CD4-positive, alpha-beta memory T cell (primary cell): ENCODE measurements at places on chromosomes 4 and X.

- no peaks in the 10 kb centered on the region for H3K4me1 ChIP-seq
- H3K27ac ChIP-seq: no peak overlapping the region
- no peaks in the 10 kb centered on the region for H3K27me3 ChIP-seq
- DNase-seq: no peak
- no peak overlapping the region for H3K4me3 ChIP-seq
- no peaks in the 10 kb centered on the region for H3K36me3 ChIP-seq
Measured at GRCh38 chr4:107939307-107939706, 8.0 kb downstream of the CYP2U1 start.

DNA sequence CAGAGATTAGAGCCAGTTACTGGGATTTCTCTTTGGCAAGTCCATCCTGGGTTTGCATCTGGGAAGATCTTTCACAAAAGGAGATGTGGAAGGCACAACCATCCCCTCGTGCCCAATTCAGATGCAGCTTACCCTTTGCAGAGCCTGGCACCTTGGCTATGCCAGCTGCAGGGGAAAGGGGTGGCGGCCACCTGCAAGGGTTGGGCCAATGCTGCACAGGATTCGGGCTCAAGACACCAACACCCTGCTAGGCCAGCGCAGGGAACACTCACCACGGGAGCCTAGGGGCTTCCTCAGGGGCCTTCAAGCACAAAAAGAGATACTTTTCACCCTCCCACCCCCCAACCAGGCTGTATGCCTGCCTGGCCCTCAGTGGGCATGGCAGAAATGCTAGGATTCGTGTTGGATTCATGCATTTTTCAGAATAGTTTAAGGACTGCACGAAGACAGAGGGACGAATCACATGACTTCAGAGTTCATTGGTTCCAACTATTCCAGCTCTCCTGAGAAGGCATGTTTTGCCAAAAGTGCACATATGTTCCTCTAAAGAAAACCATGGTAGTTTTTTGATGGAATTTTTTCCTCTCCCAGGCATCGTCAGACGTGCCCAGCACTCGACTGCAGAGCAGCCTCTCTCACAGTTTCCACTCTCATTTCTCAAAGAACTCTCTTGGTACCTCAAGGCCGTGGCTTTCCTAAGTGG lies 94.4 kb downstream of the PHKA2 start:
- H3K27ac ChIP-seq: no peak overlapping the region
- H3K4me1 ChIP-seq: peaks cover 14% of the 10 kb centered on the region
- no peak overlapping the region for H3K4me3 ChIP-seq
- no peaks in the 10 kb centered on the region for H3K36me3 ChIP-seq
- no peak for DNase-seq

DNA sequence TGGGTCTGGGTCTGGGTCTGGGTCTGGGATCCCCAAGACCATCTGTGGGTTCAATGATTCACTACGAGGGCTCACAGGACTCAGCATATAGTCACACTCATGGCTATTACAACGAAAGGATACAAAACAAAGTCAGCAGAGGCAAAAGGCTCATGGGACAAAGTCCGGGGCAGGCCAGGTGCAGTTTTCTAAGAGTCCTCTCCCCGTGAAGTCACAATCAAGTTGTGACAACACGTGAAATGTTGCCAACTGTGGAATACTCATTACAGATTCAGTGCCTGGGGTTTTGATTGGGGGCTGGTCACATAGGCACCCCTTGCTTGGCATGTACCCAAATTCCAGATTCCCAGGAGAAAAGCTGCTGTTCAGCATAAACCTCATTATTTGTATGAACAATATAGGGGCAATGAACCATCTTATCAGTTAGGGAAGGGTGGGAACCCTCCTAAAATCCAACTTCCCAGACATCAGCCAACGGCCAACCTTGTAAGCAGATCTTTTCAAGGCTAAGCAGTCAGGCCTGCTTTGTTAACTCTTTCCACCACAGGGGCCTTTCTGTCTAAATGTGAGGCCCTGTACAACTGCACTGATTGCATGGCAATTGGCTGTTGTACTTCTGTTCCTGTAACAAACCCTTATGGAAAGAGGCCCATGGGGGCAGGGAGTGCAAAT lies 58.2 kb upstream of the DIPK2B start:
- DNase-seq: no peak
- H3K36me3 ChIP-seq: no peaks in the 10 kb centered on the region
- no peak overlapping the region for H3K27ac ChIP-seq

GRCh38 chr4:186189656-186190055 lies 1.7 kb upstream of the CYP4V2 start:
- no peak overlapping the region for H3K4me3 ChIP-seq
- H3K27me3 ChIP-seq: no peaks in the 10 kb centered on the region
- H3K4me1 ChIP-seq: peaks cover 36% of the 10 kb centered on the region
- DNase-seq: no peak
- H3K27ac ChIP-seq: peak overlapping the region; percentile 6

GRCh38 chr4:52015366-52015765 lies 4.8 kb downstream of the LRRC66 start:
- H3K4me1 ChIP-seq: no peaks in the 10 kb centered on the region
- H3K27ac ChIP-seq: no peak overlapping the region
- H3K4me3 ChIP-seq: no peak overlapping the region
- H3K36me3 ChIP-seq: no peaks in the 10 kb centered on the region

DNA sequence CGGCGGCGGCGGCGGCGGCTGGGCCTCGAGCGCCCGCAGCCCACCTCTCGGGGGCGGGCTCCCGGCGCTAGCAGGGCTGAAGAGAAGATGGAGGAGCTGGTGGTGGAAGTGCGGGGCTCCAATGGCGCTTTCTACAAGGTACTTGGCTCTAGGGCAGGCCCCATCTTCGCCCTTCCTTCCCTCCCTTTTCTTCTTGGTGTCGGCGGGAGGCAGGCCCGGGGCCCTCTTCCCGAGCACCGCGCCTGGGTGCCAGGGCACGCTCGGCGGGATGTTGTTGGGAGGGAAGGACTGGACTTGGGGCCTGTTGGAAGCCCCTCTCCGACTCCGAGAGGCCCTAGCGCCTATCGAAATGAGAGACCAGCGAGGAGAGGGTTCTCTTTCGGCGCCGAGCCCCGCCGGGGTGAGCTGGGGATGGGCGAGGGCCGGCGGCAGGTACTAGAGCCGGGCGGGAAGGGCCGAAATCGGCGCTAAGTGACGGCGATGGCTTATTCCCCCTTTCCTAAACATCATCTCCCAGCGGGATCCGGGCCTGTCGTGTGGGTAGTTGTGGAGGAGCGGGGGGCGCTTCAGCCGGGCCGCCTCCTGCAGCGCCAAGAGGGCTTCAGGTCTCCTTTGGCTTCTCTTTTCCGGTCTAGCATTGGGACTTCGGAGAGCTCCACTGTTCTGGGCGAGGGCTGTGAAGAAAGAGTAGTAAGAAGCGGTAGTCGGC lies 528 bp downstream of the FMR1 start:
- no peaks in the 10 kb centered on the region for H3K27me3 ChIP-seq
- peaks cover 51% of the 10 kb centered on the region for H3K4me1 ChIP-seq
- H3K36me3 ChIP-seq: no peaks in the 10 kb centered on the region
- DNase-seq: peak; percentile 34
- peak overlapping the region; percentile 72 for H3K4me3 ChIP-seq

GRCh38 chr4:124658795-124659194 lies 53.7 kb downstream of the ANKRD50 start:
- no peak for DNase-seq
- no peak overlapping the region for H3K27ac ChIP-seq

DNA sequence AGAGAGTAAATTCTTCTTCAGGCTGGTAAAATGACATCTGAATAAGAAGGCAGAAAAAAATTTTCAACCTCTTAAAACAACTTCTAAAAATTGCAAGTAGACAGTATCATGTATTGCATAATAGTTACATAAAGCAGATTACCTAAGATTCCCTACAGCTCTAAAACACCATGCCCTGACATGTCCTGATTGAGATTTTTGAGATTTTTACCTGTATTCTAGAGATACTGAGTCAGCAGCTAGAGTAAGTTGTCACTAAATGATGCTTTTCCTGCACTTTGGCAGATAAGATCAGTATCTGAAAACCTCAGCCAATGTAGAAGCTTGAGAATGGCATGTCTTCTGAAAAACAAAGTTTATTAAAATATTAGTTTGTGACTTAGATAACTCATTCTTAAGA lies 713.6 kb downstream of the CCSER1 start:
- H3K27me3 ChIP-seq: no peaks in the 10 kb centered on the region
- no peaks in the 10 kb centered on the region for H3K36me3 ChIP-seq
- H3K4me1 ChIP-seq: no peaks in the 10 kb centered on the region
- H3K27ac ChIP-seq: no peak overlapping the region

GRCh38 chr4:7179158-7179557 lies 13.2 kb upstream of the SORCS2 start:
- H3K36me3 ChIP-seq: no peaks in the 10 kb centered on the region
- H3K4me1 ChIP-seq: no peaks in the 10 kb centered on the region
- no peak for DNase-seq
- no peaks in the 10 kb centered on the region for H3K27me3 ChIP-seq
- no peak overlapping the region for H3K4me3 ChIP-seq

- no peak overlapping the region for H3K4me3 ChIP-seq
- no peak for DNase-seq
- H3K27ac ChIP-seq: no peak overlapping the region
- H3K36me3 ChIP-seq: no peaks in the 10 kb centered on the region
- H3K27me3 ChIP-seq: no peaks in the 10 kb centered on the region
- no peaks in the 10 kb centered on the region for H3K4me1 ChIP-seq
Measured at GRCh38 chr4:25297528-25298242, 14.9 kb upstream of the ZCCHC4 start.

GRCh38 chrX:70808942-70809940 lies 99.3 kb downstream of the TEX11 start:
- H3K27ac ChIP-seq: no peak overlapping the region
- H3K4me3 ChIP-seq: no peak overlapping the region
- H3K4me1 ChIP-seq: no peaks in the 10 kb centered on the region
- H3K27me3 ChIP-seq: no peaks in the 10 kb centered on the region

DNA sequence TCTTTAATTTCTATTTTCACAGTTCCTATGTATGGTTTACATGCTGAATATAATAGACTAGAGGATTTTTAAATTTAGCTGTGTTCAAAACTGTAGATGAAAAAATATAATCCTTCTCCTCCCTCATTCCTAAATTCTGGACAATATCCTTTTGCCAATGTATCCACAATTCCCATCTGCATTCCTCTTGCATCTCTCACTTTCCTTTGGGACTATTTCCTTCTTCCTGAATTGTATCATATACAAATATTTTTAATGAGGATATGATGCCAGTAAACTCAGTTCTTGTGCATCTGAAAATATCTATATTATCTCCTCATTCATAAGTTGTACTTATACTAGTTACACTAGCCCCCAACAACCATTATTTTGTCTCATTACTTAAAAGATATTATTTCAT lies 46.7 kb downstream of the DDX60L start:
- H3K4me1 ChIP-seq: no peaks in the 10 kb centered on the region
- no peak for DNase-seq
- no peaks in the 10 kb centered on the region for H3K27me3 ChIP-seq
- H3K4me3 ChIP-seq: no peak overlapping the region
- no peak overlapping the region for H3K27ac ChIP-seq
- H3K36me3 ChIP-seq: peaks cover 18% of the 10 kb centered on the region

GRCh38 chrX:13938051-13938828 lies 91.5 kb downstream of the GEMIN8 start:
- no peaks in the 10 kb centered on the region for H3K4me1 ChIP-seq
- H3K4me3 ChIP-seq: no peak overlapping the region
- DNase-seq: no peak
- H3K36me3 ChIP-seq: no peaks in the 10 kb centered on the region
- no peak overlapping the region for H3K27ac ChIP-seq
- peaks cover 7% of the 10 kb centered on the region for H3K27me3 ChIP-seq

DNA sequence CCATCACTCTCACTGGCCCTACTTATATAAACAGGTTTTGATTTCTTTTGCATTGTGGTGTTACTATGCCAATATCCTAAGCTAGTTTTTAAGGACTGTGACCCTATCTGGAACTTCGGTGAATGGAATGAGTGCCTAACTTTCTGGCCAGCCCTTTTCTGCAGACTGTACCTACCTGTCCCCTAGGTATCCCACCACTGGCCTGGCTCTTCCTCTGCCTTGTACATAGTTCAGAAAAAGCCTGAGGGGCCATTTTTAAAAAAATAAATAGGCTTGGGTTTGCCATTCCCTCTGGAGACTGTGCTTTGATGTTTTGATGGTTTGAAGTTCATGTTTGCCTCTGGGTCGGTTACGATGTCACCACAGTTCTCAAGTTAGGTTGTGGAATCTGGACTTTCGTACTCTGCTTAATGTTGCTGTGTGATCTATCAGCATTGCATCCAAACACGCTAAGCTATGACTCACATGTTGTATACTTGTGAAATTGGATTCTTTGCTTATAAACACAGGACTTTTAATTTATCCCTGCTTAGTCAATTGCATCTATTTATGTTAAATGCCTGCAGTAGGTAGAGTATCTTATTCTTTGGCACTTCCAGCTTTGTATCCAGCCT lies 182.0 kb downstream of the ANKRD50 start:
- DNase-seq: no peak
- no peaks in the 10 kb centered on the region for H3K36me3 ChIP-seq
- H3K27ac ChIP-seq: no peak overlapping the region
- no peak overlapping the region for H3K4me3 ChIP-seq

DNA sequence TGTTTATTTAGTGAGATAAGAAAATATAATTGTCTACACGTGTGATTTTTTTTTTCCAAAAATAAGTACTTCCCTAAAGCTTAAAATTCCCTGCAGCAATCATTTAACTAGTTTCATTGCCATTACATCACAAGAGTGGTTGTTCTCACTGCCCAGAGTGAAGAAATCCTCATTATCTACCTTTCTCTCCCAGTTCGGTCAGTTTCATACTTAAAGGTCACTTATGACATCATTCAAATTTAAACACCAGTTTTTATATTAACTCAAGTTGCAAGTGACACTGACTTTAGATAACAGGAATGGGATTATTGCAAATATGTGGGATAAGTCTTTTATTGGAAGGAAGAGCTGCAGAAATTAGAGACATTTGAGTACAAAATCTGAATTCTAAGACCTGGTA lies 1699.8 kb upstream of the IGFBP7 start:
- no peak for DNase-seq
- no peaks in the 10 kb centered on the region for H3K4me1 ChIP-seq
- no peak overlapping the region for H3K4me3 ChIP-seq

GRCh38 chrX:46777971-46778810 lies 19.3 kb upstream of the SLC9A7 start:
- H3K4me3 ChIP-seq: no peak overlapping the region
- no peaks in the 10 kb centered on the region for H3K4me1 ChIP-seq
- no peaks in the 10 kb centered on the region for H3K36me3 ChIP-seq
- H3K27ac ChIP-seq: no peak overlapping the region
- DNase-seq: no peak
- no peaks in the 10 kb centered on the region for H3K27me3 ChIP-seq

GRCh38 chrX:103248553-103248952 lies 6.4 kb downstream of the TCEAL8 start:
- H3K4me1 ChIP-seq: peaks cover 4% of the 10 kb centered on the region
- no peak overlapping the region for H3K27ac ChIP-seq
- DNase-seq: no peak
- no peak overlapping the region for H3K4me3 ChIP-seq
- H3K36me3 ChIP-seq: no peaks in the 10 kb centered on the region

- no peak overlapping the region for H3K27ac ChIP-seq
- no peak overlapping the region for H3K4me3 ChIP-seq
- peaks cover 4% of the 10 kb centered on the region for H3K27me3 ChIP-seq
- no peak for DNase-seq
- peaks cover 5% of the 10 kb centered on the region for H3K4me1 ChIP-seq
Measured at GRCh38 chr4:5711479-5712184, 631 bp downstream of the EVC start.

- DNase-seq: no peak
- H3K27me3 ChIP-seq: no peaks in the 10 kb centered on the region
- no peak overlapping the region for H3K27ac ChIP-seq
- H3K36me3 ChIP-seq: no peaks in the 10 kb centered on the region
- no peaks in the 10 kb centered on the region for H3K4me1 ChIP-seq
Measured at GRCh38 chr4:116501954-116502353, 583.4 kb downstream of the TRAM1L1 start.
